ENCODE measurements at places on chromosomes 1 and 21.

- DNase-seq: peak; percentile 27
Observed at GRCh38 chr21:43864962-43865539, at the start of gene AGPAT3. Gene AGPAT3 (plus strand): TSS chr21:43865223. CDS start chr21:43959682, 94,459 bp downstream.

DNA sequence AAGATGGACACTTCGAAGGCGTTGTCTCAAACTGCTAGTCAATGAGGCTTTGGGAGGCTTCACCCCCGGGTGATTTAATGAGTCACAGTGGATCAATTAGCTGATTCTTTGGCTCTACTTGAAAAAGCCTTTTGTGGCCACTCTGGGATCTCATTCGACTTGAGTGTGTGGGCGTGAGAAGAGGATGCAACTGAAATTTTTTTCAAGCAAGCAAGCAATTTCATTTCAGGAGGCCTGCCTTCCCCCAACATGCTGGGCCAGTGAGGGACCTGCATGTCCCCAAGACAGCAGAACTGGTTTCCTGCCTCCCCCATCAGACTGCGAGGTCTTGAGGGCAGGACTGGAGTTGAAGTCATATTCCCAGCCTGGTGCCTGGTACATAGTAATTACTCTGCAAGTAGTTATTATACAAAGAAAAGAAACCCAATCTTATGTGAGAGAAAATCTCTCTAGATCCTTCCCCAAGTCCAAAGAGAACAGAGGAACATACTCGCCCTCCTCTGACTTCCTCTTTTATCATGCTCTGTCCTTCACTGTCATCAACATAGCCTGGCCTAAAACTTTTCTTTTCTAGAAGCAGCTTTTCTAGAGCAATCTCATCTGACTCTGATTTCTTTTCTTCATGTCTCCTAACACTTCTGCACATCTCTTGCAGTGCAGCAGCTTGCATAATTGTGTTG is 22.7 kb downstream of the SYT6 start:
- DNase-seq: no peak

GRCh38 chr1:64246294-64246917 is 43.0 kb downstream of the UBE2U start:
- DNase-seq: no peak

DNA sequence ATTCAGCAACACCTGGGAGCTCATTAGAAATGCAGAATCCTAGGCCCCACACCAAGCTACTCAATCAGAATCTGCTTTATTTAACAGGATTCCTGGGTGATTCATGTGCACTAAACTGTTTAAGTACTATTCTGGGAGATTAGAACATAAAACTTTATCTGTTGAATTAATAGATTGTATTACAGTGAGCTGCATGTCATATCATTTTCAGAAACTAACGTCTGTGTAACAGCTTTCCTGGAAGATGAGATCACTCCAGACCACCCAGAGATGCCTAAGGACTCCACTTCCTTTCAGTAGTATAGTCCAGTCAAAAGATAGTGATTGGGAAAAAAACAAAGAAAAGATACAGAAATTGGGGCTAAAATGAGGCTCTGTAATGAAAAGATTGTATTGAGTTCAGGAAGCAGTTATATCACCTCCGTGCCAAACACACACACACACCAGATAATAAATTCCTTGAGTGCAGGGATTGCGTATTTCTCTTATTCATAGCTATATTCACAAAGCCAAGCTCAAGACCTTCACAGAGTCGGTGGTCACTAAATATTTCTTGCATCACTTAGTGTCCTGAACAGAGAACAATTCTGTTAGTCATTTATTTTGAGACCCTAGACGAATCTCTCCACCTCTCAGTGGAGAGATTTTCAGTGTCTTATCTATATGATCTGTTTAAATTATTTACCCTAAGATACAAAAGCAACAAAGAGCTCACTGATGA is 178.2 kb downstream of the DSCAM start:
- no peak for DNase-seq

- DNase-seq: no peak
Observed at GRCh38 chr21:31898933-31899630, 26.3 kb downstream of the HUNK start.

GRCh38 chr1:208587110-208587509 is 342.9 kb upstream of the PLXNA2 start:
- DNase-seq: no peak

GRCh38 chr1:1527092-1527816 is 13.2 kb downstream of the TMEM240 start:
- DNase-seq: no peak

GRCh38 chr1:12636098-12636950 is 7.6 kb upstream of the AADACL4 start:
- no peak for DNase-seq

- DNase-seq: no peak
Observed at GRCh38 chr1:90305577-90305976, 310.7 kb downstream of the ZNF326 start.

DNA sequence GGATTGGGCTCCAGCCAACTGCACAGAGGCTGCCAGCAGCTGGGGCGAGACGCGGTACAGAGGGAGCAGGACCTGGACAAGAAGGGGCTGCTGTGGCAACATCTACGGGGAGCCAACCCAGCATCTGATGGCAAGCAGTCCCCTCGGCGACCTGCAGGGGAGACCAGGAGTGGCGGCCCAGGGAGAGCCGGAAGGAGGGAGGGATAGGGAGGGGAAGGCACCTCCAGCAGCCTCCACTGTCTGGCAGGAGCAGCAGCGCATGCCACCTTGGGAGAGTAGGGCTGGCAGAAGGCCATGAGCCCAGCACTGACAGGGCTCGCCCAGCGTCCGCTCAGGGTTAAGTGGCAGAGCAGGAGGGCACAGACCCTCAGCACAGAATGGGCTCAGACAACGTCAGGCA is 17.3 kb downstream of the CHD5 start:
- DNase-seq: no peak

DNA sequence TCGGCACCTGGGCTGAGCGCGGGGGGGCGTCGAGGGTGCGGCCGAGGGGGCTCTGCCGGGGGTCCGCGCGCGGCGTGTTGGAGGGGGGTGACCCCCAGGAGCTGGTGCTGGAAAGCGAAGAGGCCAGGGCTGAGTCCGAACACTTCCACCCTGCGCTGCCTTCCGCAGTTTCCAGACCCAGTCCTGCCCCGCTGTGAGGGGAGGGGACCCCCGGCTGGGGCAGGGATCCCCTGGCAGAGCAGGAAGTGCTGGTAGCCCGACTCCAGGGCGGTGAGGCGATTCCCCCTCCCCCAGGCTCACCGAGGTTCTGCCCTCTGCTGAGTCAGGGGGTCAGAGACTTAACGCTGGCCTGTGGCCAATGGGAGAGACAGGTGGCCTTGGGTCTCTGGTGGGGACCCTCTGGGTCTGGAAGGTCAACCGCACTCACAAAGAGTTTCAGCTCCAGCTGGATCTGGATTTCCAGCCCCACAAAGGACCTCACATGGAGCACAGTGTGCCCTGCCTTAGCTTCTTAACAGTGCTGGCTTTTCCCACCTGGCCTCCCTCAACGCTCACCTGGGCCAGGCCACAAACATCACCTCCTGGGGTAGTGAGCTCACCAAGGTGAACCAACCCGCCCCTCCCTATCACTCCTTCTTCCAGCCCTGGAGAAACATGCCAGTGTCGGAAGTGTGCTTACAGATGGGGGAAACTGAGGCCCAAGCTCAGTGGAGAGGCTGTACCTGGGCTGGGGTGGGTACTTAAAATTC is 39.8 kb upstream of the SYNC start:
- no peak for DNase-seq

- no peak for DNase-seq
Observed at GRCh38 chr1:53111073-53111556, 31.3 kb downstream of the SLC1A7 start.

DNA sequence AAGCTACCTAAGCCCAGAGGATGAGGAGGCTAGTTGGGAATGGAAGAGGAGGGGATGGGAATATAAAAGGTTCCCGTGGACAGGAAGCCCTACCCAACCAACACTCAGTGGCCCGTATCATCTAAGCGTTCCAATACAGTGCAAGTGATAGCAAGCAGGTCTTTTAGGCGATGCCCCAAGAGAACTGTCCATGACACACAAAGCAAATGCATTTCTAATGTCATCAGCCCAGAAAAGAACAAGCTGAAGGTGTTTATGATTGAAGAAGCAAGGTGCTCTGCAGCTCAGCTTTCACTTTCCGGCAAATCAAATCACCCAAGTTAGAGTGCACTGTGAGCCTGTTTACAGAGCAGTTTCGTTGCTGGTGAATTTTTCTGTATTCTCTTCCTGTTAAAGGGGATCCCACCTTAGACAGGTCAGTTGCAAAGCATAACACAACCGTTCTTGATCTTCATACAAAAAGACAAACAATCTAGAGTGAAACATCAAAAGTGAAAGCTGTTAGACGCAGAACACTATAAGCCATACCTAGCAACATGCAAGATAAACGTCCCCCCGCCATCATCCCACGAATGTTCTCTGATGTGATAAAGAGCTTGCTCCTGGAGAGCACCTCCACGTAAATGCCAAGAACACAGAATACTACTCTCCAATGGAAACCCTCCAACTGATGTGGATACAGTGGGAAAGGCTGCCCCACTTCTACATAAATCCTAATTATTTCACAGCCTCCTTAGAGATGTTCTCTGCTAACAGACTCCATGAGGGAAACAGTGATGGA is 54.0 kb downstream of the PGBD5 start:
- no peak for DNase-seq

- DNase-seq: no peak
Observed at GRCh38 chr1:111821121-111821745, 65.5 kb downstream of the DDX20 start.

DNA sequence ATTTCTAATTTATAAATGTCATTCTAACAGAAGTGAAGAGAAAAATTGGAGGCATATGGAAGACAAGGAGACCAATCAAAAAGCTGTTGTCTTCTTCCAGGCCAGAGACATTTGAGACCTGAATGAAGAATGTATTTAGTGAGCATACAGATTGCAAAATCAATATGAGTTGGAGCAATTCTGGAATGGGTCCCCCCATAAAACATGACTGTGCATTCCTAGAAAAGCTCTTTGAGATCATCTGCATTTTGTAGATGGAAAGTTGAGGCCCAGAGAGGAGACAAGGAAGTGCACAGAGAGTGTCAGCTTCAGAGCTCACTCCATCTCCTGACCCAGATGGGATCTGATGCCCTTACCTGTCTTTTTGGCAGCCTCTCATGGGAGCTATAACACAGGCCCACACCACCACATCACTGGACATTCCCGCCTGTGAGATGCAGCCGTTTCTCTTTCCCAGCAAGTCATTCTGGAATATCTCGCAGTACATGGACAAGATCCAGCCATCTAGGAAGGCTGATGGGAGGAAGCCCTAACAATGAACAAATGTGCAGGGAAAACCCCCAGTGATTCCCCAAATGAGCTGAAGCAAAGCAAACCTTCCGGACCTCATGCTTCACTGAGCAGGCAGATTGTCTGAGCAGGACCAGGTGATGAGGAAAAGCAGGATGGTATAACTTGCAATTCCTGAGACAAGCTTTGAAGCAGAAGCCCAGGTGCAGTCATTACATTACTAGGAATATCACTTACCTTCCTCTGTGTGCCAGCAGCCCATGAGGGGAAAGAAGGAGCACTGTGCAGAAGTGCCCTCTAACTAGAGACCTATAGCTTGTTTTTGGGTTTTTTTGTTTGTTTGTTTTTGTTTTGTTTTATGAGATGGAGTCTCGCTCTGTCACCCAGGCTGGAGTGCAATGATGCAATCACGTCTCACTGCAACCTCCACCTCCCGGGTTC is 445.6 kb downstream of the PLPP3 start:
- no peak for DNase-seq

DNA sequence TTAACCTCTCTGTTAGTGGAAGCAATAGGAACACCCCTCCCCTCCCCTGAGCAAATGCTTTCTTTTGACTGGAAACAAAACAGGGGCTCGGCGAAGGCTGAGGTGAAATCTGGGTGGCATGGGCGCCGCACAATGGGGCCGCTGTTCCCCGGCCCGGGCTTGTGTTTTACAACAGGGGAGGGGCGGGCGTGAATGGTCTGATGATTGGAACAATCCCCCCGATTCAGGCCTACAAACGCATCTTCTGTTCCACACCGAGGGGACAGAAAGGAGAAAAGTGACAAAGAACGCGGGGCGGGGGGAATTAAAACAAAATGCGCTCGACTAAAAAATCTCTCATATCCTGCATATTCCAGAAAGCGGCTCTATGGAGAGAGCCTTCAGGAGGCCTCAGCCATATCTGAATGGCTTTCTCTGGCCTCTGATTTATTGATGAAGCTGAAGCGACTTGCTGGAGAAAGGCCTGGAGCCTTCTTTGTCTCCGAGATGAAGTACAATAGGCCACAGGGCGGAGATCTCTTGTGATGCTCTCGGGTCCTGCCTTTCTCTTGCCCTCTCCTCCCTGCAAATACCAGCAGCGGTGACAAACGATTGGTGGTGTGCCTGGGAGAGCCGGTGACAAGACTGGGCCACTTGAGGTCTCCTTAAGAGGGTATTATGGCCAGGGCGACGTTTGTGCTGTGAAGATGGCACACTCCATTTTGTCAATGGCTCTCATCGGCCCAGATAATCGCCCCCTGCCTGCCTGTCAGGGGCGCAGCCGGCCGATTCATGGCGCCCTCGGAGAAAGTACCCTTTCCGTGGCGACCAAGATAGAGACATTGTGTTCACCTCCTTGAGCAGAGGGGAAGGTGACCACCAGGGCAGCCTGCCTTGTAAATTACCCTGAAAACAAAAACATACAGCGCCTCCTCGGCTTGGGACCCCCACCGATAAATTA is 47.1 kb upstream of the OLIG2 start:
- no peak for DNase-seq

DNA sequence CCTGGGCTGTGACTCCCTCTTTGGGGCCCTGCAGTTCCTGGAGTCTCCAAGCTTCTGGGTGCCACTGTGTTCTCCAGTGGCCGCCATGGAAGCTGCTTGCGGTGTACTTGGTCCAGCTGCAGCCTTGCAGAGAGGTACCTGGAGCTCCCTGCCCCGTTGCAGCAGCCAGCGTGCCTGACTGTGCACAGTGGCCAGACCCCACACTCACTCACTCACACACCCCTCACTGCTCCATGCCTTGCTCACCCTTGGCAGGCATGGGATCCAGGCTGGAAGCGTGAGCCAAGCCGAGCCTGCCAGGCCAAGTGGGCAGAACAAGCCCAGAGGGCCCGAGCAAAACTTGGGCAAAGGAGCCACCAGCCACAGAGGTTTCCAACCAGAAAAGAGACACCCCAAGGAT is 43.0 kb downstream of the MATN1 start:
- no peak for DNase-seq

DNA sequence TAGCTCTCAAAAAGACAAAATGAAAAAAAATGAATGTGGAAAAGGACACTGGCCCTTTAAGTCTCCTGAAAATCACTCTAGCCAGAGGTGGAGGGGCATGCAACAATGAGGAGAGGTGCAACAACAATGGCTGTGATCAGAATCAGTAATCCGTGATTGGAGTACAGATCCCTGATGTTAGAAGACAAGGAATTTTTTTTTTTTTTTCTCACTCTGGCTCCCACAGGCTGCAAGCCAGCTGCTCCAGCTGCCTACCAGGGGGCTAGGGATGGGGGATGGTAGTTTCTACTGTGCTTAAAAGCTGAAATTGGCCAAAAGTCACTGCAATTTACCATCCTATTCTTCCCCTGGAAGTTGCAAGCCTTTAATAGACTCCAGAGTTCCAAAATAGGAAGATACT is 54.5 kb downstream of the STYXL2 start:
- no peak for DNase-seq

- DNase-seq: no peak
Observed at GRCh38 chr1:234564035-234565029, 45.6 kb downstream of the IRF2BP2 start.

GRCh38 chr1:8031176-8031785 is 5.2 kb upstream of the ERRFI1 start:
- no peak for DNase-seq

- no peak for DNase-seq
Observed at GRCh38 chr21:36489776-36490165, 9.8 kb upstream of the CLDN14 start.
